GM12865 (cell line): ENCODE measurements at places on chromosomes 6 and 20.

DNA sequence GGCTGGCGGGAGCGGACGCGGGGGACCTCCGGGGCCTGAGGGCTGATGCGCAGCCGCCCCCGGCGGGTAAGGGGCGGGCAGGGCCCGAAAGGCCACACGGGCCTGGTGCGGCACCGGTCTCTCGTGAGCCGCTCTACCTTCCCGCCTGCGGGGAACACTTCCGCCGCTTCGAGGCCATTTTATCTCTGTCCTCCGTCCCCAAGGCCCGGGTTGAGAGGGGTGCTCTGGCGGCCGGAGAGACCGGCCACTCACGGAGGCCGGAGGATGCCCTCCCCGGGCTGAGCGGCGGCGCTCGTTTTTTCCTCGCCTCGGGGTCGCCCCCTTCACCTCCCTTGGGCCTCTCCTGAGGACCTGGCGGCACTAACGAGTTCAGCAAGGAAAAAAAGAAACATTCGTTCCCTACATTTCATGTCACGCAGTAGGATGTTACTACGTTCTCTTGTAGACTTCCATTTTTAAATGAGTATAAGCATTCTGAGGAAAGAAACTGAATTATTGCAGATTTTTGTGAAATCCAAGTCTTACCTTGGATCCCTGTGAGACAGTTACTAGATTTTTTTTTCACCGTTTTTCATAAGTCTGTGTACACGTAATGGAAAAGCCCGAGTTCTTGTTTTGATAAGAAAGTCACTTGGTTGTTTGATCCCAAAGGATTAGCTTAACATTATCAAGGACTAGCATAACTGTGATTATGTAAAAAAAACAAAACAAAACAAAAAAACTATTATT is 575 bp downstream of the WTAP start:
- DNase-seq = peak; percentile 71

- no peak for DNase-seq
Measured at GRCh38 chr20:32569018-32569379, 16.1 kb downstream of the NOL4L start.

- peak; percentile 53 for DNase-seq
Measured at GRCh38 chr20:57323034-57323433, 6.6 kb upstream of the SPO11 start.

DNA sequence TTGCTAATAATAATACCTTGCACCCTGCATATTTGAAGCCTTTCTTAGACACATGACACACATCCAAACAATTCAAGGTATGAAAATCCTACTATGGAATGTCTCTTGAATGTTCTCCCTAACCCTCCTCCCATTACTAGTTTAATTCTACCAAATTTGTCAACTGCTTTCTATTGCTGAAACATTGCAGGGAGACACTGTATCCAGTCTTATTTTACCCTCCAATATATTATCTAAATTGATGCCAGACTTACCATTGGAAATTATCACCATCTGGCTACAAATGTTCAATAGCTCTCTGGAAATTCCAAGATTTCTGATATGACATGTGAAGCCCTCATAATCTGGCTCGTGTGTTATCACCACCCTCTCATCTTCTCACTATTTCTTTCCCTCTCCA is 1027.3 kb upstream of the CITED2 start:
- DNase-seq = no peak

DNA sequence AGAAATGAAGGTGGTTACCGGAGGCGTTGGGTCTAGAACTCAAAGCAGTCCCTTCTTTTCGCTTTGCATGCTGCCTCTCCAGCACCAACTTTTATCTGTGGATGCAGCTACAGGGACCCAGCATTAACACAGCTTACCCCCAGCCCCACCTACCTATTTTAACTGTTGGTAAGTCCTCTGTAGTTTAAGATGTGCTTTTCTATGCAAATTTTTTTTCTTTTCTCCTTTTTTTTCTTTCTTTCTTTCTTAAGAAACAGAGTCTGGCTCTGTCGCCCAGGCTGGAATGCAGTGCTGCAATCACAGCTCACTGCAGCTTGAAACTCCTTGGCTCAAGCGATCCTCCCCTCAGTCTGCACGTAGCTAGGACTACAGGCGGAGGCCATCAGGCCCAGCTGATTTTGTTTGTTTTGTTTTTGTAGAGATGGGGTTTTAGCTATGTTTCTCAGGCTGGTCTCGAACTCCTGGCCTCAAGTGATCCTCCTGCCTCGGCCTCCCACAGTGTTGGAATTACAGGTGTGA is 6.5 kb upstream of the USP45 start:
- no peak for DNase-seq

DNA sequence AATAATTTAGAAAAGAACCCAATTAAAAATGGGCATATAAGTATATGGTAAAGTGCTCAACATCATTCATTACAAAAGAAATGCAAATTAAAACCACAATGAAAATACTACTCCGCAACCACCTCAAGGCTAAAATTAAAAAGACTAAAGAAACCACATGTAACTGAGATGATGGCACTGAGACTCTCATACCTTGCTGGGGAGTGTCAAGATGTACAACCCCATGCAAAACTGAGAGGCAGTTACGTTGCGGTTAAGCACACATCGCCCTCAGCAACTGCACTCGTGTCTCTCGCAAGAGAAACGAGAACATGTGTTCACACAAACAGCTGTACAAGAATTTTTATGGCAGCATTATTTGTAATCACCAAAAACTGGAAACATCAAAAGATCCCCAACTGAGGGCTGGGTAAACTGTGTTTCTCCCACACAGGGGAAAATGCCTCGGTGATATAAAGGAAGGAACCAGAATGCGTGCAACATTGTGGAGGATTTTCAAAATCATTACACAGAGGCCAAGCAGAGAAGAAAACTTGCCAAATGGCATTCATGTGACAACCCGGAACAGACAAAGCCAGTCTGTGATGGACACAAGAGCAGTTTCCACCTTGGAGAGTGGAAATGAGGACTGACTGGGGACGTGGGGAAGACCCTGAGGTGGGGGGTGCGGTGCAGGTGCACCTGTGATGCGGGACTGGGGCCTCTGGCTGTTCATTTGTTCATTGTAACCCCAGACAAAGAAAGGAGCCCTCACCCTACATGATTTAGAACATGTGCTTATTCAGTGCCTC is 144.9 kb downstream of the WDR27 start:
- peak; percentile 94 for DNase-seq

DNA sequence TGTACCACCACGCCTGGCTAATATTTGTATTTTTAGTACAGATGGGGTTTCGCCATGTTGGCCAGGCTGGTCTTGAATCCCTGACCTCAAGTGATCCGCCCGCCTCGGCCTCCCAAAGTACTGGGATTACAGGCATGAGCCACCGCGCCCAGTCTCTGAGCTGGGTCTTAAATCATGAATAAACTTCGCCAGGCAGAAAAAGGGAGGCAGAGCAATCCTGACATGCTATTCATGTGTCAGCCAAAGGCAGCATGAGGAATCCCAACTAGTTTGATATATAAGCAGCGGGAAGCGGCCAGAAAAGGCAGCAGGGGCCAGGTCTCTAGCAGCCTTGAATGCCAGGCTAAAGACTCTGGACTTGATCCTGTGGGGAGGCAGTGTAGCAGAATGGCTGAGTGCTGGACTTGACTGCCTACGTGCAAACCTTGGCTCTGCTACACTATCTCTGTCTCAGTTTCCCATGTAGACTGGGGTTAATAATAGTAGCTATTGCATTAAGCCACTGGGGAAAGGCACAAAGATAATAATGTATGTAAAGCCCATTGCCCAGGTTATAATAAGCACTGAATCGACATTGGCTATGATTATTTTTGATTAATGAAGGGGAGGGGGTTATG is 1.8 kb downstream of the PROCR start:
- DNase-seq = no peak

- DNase-seq = no peak
Measured at GRCh38 chr6:142326540-142326939, 24.7 kb downstream of the ADGRG6 start.
